ENCODE measurements at places on chromosomes 1 and 21.

DNA sequence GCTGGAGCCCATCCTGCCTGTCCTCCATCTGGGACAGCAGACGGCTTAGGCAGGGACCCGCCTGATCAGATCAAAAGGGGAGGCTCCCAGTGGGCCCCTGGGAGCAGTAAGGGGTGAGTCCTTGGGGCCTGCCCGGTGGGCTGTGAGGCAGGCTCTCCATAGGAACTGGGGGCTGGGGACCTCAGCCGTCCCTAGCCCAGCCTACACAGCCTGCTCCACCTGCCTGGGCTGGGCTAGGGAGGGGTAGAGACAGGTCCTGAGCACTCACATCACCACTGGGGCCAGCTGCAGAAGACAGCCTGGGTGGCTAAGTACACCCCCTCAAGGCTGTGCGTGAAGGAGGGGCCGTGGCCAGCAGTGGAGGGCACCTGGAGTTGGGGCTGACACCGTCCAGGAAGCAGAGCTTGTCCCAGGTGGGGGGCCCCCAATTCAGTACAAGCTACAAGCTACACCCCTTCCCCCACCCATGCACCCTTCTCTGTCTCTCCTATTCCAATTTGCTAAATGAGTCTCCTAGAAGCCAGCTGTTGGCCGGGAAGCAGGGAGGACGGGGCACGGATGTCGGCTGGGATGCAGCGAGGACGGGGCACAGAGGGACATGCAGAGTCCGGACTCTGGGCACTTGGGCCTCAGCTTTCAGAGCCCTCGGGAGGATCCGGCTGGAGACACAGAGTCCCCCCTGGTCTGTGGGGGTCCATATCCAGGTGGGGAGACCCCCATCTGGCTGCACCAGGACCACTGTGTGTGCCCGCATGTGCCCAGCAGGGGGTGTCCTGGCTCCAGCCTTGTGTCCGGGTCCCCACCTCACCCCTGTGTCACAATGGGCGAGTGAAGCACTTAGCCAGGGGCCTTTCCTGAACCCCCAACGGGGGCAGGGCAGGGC lies 1.7 kb downstream of the ISG15 start:
- no peak for DNase-seq

GRCh38 chr21:36695671-36696389 lies 3.1 kb upstream of the SIM2 start:
- DNase-seq: no peak

GRCh38 chr1:119026956-119027355 lies 38.8 kb upstream of the TBX15 start:
- DNase-seq: no peak

DNA sequence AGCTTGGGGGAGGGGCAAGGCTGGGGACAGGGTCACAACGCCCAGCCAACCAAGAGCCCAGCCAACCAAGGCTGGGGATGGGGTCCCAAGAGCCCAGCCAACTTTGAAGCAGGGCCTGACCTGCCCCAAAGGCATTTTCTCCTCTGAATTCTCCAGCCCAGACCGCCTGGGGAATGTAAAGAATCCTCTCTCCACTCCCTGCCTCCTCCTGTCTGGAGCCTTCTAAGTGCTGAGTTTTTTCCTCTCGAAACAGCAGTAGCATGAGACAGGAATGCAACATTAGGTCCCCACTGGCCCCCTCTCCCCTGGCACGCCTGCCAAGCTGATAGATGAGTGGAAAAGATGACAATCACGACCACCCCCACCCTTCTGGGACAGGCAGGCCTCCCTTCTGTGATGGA lies 17.0 kb downstream of the C1orf198 start:
- no peak for DNase-seq

- DNase-seq: no peak
These were observed 3.2 kb downstream of the INKA2 start for GRCh38 chr1:111735858-111736544.

DNA sequence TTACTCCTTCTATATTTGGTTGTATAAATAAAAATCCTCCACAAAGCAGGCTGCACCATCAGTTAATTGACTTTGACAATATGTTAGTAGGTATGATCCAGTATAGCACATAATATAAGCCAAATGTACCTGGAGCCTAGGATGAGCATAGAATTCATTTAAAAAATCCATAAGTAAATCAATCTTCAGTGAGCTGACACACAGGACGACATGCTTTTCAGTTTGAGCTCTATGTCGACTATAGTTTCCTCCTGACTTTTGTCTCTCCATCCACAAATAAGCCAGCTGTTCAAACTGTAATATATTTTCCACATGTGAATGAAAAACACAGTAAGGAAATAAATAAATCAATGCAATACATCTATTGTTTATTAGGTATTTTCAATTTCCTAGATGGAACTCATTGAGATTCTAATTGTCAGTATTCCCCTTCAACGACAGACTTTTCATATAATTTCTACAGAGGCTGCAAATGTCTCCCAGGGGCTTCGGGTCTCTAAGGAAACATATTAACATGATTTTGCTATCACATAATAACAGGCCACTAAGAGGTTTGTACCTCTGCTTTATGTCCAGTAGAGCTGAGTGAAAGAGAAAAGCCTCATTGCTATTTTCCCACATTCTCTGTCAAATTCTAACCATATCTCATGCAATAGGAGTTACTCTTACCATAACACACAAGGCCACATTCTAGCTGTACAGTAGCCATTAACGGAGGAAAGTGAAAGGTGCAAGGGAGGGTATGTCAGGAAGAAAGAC lies 180.1 kb downstream of the KCNT2 start:
- DNase-seq: no peak

DNA sequence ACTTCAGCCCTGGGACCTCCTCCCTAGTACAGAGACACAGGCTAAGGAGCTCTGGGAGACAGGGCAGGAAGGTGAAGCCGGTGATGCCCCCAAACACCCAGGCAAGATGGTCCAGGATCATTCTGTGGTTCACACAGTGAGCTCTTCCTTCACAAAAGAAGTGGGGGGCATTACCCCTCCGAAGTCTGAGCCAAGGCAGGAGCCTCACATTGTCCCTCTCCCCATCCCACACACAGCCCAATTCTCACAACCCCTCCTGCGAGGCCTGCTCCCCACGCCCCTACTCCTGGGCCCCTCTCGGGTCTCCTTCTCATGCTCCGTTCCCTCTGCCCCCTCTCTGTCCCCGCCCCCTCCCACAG lies 10.7 kb downstream of the MEF2D start:
- no peak for DNase-seq

Measured in CD4-positive, alpha-beta T cell treated with Interleukin-1 beta for 1 hour (primary cell).